ENCODE measurements at places on chromosomes 4 and X. TPM values are rescaled to one million over a fixed set of nuclear protein-coding genes. Genes with fewer than 3 reads are reported as not detected.

DNA sequence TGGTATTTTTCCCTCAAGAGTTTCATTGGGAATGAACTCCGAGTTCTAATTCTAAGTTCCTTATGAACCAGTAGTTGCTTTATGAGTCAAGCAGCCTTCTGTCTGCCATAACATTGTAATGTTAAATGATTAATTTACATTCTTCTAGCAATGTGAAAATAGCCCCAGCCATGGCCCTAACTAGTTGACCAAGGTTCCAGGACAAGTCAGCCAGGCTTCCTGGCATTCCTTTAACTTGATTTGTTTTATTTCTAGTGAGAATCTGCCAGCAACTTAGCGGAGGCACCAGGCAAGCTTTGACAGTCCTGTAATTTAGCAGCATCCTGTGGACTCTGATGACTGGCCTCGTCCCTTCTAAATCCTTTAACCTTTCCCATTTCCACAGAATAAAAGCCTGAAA, 69.0 kb downstream of the GLRA2 start:
- DNase-seq: no peak

The CSN1S1 gene
- not detected for polyA plus RNA-seq

The C1QTNF7 gene
- polyA plus RNA-seq: 21.2 TPM

The SHOX gene
- 0.25 TPM for polyA plus RNA-seq

DNA sequence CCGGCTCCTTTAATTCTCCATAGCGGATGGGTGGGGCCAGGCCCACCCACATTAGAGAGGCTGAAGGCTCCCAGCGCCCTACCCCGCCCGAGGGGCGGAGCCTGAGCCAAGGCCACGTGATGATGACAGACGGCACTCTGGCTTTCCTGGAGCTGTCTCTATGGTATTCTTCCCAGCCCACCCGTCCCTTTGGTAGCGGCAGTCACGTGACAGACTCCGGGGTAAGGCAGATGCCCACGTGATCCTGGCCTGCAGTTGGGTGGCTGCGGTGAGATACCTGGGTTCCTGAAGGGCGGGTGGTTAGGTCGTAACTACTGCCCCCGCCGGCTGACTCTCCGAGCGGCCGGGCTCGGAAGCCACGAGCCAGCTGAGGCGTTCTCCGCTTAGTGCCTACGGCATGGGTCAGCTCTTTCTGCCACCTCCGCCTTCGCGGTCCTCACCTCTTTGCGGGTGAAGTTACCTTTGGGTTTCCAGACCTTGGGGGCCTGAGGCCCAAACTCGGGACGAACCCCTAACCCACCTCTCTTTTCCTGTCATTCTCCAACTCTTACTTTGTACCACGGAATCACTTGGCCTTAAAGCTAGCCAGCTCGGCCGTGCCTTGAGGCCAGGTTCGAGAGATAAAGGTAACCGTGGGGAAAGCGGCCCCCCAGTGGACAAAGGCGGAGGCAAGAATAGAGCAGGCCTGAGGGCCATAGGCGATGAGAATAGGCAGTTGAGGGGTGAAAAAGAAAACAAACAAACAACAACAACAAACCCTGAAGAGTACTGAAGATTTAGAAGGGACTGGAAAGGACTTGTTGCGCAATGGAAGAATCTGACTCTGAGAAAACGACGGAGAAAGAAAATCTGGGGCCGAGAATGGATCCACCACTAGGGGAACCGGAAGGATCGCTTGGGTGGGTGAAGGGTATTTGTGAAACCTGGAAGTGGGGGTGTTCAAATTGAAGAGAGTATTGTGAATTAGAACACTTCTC, at the start of gene RRAGB:
Gene RRAGB (plus strand): TSS at position 229 of the 977 bp plus-strand sequence. CDS start 579 bp downstream, at position 808.
- DNase-seq: peak; percentile 81

DNA sequence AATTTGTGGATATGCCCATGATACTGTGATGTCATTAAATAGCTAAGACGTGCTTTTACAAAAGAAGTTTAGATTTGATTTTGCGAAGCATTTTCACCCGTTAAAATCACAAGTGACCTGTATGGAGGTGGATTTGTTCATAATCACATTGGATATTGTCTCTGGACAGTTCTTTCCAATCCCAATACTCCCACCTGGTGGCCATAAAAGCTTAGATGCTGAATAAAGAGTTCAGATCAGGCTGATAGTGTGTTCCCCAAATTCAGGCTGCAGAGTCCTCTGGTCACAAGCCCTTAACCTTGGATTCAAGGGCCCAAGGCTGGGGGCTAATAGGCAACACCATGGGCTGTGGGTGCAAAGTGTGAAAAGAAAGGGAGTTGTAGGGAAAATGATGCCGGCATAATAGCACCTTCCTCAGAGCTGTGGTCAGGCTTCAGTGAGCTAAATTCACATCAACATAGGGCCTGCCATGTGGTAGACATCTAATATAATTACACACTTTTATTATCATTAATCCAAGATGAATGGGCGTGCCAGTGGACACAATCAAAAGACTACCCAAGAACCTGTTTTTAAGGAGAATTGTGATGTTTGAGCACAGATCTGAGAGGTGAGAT, 28.1 kb downstream of the SMIM43 start:
- DNase-seq: no peak

GRCh38 chr4:146334862-146335449, 120.6 kb downstream of the REELD1 start:
- no peak for DNase-seq

The PHEX gene
- 0.37 TPM for polyA plus RNA-seq

GRCh38 chr4:162131256-162131655, 32.5 kb downstream of the FSTL5 start:
- no peak for DNase-seq

The SH3TC1 gene
- polyA plus RNA-seq: 28.7 TPM

DNA sequence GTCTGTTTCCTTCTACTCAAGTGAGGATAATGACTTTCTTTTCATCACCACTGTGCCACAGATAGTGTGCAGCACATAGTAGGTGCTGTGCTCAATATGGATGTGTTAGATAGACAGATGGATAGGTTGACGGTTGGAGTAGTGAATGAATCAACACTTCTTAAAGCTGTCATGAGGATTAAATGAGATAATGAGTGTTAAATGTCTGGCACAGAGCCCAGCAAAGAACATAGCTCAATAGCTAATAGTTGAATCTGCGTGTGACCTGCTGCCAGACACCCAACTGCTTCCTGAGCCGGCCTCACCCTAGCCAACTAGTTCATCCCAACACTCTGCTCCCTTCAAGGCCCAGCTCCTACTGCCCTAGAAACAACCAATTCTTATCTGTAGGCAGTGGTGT, 67.7 kb upstream of the PJA1 start:
- no peak for DNase-seq

The TMSB15A gene
- 76.1 TPM for polyA plus RNA-seq

DNA sequence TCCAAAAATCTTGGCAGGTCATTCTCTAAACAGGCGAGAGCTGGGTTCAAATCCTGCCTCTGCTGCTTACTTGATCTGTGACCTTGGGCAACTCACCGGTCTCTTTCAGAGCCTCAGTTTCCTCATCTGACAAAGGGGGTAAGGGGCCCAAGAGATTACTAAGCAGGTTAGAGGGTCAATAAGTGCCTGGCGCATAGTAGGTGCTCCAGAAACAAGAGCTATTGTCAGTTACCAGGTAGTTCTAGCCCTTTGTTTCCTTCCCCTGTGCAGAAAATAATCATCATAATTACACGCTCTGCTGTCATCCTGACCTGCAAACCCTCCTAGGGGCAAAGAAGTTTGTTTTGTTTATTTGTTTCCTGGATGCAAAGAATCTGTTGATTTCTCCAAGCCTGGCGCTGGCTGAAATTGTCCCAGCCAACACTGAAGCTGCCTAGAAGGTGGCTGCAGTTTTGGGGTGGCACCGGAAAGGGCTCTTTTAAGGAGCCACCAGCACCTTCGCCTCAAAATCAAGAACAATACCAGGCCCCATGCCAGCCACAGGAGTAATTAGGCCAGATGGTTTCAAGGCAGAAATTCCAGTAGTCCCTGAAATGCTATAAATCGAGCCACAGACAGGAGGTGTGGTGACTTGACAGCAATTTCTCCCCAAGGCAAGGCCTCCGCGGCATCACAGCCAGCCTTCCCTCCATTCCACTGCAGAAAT, 10.2 kb upstream of the KIAA0232 start:
- no peak for DNase-seq

DNA sequence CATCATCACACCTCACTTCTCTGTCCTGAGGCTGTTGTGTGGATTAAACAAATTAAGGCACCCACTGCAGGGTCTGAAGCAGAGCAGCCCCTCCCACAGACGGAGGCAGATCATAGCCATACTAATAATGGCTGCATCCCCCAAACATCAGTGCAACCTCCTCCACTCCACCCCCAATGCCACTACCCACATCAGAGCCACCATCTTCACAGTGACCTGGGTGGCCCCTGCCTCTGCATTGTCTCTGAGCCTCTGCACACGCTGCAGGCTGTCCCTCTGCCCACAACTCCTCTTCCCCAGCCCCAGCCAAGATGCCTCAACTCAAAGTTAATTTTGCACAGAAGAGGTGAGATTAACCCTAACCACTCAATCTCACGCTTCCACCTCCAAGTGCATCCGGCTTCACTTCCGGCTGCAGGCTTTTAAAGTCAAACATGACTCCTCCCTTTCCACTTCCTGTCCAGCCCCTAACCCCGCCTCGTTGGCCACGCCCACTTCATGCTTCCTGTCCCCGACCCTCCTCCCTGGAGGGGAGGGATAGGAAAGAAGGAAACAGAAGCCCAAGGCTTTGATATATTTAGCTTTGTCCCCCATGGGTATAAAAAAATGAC, 22.7 kb downstream of the JAKMIP1 start:
- no peak for DNase-seq

DNA sequence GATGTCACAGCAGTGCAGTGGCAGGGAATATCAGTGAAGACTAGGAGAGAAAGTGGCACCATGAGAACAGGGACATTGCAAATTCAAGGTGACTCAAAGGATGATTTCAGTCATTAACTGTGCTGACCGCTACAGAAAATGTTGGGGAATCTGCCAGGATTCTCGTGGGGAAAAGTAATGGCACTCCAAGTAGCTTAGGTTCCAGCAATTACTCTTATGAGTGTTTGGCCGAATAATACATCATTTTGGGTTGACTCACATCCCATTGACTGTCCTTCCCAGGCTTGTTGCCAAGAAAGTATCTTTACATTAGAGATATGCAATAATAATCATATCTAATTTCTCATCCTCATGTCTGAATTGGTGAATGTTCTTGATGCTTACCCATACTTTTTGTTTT, 1411.1 kb upstream of the PCDH7 start:
- no peak for DNase-seq

GRCh38 chrX:109294097-109294814, 187.6 kb downstream of the GUCY2F start:
- no peak for DNase-seq

DNA sequence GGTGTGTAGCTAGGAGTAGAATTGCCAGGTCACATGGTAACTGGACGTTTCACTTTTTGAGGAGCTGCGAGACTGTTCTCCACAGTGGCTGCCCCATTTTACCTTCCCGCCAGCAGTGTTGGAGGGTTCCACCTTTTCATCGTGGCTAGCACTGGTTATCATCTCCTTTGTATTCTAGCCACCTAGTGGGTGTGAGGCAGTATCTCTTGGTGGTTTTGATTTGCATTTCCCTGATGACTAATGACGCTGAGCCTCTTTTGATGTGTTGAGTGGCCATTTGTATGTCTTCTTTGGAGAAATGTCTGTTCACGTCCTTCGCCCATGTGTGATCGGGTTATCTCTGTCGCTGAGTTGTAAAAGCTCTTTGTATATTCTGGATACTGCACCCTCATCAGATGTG, 10.6 kb downstream of the ABCD1 start:
- DNase-seq: no peak

GRCh38 chr4:147361726-147362125, 119.2 kb upstream of the EDNRA start:
- DNase-seq: no peak

The RAB41 gene
- 1.1 TPM for polyA plus RNA-seq

The NDP gene
- polyA plus RNA-seq: 1.7 TPM

The LETM1 gene
- 14.8 TPM for polyA plus RNA-seq

DNA sequence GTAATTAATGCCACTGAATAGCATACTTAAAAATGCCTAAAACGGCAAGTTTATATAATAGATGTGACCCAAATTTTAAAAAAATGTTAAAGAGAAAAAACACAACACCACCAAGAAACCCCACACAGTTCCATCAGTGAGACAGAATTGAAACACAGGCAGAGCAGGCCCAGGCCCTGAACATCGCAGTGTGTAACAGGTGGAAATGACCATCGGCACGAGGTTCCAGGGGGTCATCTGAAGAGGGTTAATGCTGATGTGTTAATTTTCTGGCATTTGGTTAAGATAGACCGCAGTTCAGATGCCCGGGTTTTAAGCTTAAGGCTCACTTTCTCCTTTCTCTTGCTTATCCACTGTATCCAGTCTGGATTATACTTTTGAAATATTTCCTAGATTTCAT, 66.8 kb downstream of the ANAPC4 start:
- no peak for DNase-seq

GRCh38 chrX:128287693-128288092, 235.5 kb upstream of the ACTRT1 start:
- DNase-seq: no peak

GRCh38 chr4:75158451-75158850, 225.5 kb downstream of the PARM1 start:
- DNase-seq: no peak

DNA sequence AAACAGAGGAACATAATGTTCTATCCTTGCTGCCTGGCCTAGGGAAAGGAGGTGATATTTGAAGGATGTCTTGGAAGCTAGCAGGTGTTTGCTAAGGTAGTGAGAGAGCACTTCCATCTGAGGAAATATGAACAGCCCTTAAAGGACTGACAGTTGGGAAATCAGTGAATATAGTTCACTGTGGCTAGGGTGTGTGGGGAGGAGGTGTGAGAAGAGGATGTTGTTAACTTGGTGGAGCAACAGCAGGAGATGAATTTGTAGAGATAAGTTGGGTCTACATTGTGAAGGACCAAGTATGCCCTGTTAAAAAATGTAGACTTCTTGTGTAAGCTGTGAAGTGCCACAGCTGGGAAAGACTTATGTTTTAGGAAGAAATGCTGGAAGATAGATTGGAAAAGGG, 25.5 kb downstream of the TBC1D19 start:
- DNase-seq: no peak

- no peak for DNase-seq
Measured at GRCh38 chr4:26475716-26476115, 14.6 kb downstream of the CCKAR start.

GRCh38 chr4:57182132-57182874, 72.1 kb upstream of the IGFBP7 start:
- DNase-seq: no peak

DNA sequence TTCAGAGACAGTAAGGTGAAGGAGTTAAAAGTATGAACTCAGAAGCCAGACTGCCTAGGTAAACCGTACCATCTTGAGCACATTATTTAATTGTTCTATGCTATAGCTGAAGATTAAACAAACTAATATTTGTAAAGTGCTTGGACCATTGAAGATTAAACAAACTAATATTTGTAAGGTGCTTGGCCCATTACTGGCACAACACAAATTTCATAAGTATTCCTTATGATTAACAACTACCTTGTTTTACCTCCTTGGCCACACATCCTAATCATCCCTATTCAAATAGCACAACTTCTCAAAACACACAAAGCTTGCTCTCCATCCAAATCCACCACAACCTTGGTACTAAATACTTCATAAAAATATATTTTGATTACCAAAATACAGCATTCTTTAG, 137.0 kb downstream of the PPP3CA start:
- DNase-seq: no peak
